ENCODE measurements at places on chromosomes 11 and 22.
A peak's percentile ranks its signal among the peaks of the same experiment; 100 is the strongest.

- no peak for DNase-seq
Observed at GRCh38 chr11:87440076-87440770, 402.5 kb downstream of the TMEM135 start.

GRCh38 chr11:6799402-6799801 lies at the start of gene OR6A2:
TSS of gene OR6A2 (minus strand) at chr11:6799689. CDS start at chr11:6795708, 3,981 bp downstream.
- no peak for DNase-seq

DNA sequence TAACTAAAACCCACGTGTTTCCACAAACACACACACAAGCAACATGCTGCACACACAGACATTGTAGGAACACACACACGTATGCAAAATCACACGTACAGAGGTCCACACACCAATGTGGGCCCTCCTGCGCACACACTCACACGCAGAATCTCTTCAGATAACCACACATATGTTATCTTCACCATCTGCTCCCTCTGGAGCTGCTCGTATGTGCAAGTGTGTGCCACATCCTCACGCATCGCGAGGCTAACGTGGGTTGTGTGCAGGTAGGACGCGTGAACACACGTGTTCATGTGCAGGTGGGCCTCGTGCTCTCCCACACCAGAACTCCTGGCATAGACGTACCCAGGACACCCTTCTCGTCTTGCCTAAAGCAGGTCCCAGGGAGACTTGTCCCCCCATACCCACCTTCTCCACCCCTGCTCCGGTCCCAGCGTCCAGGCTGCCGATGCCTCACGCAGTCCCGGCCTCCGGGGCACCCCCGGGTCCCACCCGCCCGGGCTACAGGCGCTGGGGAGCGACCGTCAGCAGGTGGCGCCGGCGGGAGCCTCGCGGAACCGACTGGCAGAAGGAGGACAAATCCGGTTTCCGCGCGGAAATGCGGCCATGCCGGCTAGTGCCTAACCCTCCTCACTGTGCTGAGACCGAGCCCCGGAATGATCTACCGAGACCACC lies 10.3 kb upstream of the IGSF9B start:
- DNase-seq = peak; percentile 63

DNA sequence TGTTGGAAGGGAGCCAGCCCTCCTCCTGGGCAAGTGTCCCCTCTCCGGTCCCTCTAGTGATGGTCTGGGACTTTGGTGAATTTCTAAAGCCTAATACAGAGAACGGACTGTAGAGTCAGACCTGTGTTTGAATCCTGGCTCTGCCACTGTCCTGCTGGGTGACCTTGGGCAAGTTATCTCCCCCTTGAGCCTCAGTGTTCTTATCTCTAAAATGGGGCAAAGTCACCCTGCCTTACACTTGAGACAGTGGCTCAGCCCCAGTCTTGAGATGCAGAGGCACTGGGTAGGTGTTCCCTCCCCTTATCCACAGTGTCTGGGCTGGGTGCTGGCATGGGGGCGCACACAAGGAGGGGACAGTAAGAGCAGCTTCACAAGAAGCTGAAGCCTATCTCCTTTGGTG lies 20.9 kb downstream of the DGAT2 start:
- DNase-seq = no peak

GRCh38 chr11:74147199-74147929 lies 23.4 kb downstream of the C2CD3 start:
- no peak for DNase-seq

DNA sequence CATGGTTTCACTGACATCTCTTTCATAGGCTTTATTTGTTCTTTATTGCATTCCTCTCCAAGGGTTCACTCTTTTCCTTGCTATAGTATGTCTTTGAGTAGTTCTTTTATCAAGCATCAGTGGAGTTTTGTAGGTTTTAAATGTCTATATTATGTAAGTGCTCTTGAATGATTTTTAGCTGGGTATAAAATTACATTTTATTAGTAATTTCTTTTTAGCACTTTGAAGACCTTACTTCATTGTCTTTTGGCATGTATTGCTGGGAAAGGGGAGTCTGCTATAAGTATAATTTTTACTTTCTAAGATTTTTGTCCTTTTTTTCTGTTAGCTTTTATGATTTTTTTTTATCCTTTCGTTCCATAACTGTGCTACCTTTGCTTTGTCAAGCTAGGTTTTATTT lies 25.5 kb upstream of the CAT start:
- DNase-seq = no peak

DNA sequence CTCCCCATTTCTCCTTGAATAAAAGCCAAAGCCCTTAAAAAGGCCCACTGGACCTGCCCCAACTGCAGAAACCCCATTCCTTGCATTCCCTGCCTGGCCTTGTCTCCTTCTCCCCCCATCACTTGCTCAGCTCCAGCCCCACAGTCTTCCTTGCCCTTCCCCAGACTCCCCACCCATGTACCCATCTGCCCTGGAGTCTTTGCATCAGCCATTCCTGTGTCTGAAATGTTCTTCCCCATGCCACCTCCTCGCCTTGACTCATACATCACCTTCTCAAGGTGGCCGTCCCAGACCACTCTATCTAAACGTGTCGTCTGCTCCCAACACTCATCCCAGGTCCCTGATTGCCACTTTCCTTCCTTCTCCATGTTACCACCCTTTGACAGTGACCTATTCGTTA lies 77.4 kb upstream of the SHANK2 start:
- no peak for DNase-seq

DNA sequence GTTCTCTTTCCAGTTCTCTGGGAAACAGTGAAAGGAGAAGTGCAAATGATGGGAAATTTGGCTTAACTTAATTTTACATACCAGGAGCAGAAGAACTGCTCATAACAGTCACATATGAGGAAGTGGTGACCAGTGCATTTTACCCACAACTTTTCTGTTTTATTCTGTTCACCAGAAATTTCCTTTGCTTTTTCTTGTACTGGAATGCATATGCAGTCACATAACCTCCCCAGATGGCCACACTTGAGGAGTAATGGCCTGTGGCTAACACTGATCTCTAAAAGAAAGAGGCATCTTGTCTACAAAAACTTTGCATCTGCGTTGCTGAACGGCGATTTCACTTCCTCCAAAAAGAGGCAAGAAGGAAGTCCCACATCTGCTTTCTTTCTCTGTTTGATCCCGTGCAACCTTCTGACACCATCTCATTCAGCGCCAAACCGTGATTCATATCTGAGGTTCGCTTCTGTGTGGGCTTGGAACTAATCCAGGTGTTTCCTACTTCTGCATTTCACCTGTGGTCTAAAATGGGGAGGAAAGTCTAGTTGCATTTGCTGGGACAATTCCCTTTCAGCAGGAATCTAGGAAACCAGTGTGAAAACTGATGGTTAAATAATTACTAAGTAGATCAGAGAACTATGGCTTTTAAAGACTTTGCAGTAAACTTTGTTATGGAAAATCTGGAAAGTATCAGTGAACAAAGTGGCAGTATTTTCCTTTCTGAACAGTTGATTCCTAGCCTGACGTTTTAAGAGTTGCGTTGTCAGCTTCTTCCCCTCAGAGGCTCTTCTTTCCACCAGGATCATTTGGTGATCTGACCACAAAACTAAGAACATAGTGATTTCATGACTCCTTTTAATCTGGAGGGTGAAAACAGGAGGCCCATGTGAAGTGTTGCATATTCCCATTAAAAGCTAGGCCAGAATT lies 4.2 kb upstream of the MPEG1 start:
- no peak for DNase-seq

GRCh38 chr11:4496557-4497248 lies 14.3 kb downstream of the OR52K1 start:
- no peak for DNase-seq

DNA sequence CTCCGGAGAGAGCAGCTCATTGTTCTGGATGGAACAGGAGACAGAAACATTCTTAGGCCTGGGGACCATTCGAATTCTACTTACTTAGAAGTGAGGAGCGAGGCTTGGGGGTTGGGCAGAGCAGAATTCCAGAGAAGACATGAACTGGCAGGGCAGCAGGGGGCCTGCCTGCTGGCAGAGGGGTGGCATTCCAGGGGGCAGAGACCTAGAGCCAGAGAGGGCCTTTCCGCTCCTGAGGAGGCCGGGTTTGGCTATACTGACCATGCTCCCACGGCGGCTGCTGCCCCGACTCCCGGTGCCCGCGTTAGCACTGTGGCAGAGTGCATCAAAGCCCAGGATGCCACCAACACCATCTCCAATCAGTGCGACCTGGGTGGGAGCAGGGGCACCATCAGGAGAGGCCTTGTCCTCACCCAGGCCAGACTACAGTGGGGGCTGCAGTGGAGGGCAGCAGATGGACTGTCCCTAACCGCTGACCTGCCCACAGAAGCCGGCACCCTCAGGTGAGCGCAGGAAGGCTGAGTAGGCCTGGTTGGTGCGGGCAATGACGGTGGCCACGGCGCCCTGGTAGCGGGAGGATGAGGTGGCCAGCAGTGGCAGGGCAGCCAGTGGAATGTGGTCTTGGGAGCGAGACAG lies 7.4 kb downstream of the PITPNM1 start:
- no peak for DNase-seq

DNA sequence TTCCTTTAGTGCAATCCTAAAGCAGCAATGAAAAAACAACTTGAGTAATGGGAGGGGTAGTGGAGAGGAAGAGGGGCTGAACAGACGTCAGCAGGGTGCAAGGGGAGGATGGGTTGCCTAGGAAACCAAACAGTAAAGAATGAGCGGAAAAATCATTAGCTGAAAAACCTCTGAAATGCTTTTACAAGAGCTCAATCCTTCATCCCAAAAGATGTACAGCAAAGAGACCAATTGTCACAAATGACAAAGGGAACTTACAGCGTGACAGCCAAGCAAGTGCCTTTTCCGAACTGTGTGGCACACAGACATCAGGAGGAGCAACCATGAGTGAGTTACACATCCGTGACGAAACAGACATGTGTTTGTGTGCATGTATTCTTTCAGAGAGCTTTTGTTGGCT lies 104.6 kb downstream of the SIK3 start:
- DNase-seq = no peak

DNA sequence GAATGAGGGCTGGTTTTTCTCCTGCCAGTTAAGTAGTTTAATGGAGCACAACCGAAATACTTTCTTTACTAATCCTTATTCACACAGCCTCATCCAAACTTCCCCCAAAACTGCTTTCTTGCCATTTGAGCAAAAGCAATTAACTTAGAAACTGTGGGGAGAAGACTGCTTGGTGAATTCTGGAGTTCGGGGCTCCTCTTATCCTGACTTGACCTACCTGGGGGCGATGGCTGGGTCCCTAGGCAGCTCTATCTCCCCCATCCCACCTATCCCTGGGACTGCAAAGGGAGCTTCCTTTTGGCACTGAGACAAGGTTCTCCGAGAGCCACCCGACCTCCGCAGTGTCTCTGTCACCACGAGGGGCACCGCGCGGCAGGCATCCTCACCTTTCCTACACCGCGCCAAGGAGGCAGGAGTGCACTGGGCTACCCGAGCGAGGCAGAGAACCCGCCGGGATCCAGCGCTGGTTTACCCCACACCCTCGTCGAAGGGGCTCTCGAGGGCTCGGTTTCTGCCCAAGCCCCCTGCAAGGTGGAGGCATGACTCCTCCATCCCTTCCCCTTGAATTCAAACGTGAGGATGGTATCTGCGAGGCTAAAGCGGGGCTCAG lies 759 bp downstream of the DESI1 start:
- peak; percentile 36 for DNase-seq

GRCh38 chr22:47209547-47210023 lies 447.1 kb downstream of the TBC1D22A start:
- DNase-seq = no peak

- no peak for DNase-seq
Observed at GRCh38 chr22:25747245-25747944, 5.4 kb downstream of the MYO18B start.

DNA sequence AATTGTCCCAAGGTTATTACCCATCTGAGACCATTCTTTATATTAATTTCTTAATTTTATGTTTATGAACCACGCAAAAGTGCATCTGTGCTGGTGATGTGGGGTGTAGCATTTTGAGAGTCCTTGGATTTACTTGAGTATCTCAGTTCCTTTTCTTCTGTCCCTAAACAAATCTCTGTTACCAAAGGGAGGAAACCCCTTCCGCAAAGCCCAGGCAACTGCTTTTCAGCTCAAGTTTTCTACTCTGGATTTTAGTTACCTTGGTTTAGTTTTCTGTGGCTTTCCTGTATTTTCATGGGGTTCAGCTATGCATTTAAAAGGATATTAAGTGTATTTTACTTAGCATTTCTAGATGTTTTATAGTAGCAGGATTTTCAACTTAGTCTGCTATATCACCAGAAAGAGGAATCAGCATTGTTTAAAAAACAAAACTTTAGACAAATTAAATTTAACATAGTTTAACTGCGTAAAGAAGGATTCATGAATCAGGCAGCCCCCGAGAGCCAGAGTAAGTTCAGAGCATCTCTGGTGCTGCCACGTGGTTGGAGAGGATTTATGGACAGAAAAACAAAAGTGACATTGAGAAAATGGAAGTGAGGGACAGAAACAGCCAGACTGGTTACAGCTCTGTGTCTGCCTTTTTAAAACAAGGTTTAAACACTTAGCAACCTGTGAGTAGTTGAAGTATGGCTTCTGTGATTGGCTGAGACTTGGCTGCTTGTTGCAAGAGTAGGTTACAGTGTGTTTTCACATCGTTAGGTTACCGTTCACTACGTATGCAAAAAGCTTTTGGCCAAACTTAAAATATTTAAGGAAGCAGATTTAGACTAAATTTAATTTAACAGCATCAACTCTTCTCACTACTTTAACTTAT lies 9.6 kb downstream of the ADM start:
- no peak for DNase-seq

DNA sequence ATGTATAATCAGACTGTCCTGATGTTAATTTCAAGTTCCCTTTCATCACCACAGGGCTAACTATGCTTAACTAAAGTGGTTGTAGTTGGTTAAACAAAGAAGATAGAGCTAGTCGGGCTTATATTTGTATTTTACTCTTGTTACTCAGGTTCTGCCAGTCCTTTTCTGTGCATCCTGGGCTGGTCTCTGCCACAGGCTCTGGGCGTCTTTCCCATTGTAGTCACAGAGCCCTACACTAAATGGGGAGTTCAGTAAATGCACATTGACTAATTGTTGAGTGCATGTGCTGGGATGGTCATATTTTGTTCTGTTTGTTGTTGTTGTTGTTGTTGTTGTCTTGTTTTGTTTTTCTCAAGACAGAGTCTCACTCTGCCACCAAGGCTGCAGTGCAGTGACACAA lies 125.4 kb upstream of the PGR start:
- no peak for DNase-seq

DNA sequence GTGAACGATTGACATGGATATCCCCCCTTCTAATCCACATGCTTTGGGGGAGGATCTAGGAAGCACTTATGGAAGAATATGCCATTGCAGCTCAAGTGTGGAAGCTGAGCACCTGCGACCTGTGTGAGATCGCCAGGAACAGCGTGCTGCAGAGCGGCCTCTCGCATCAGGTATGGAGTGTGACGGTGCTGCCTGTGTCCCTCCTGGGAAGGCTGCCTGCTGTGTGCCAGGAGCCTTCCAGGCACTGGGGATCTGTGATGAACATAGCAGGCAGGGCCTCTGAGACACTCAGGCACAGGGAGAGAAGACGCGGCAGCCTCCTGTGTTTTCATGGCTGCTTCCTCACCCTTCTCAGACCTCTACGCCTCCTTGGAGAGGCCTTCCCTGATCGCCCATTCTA lies 36.5 kb downstream of the RNF141 start:
- DNase-seq = no peak

DNA sequence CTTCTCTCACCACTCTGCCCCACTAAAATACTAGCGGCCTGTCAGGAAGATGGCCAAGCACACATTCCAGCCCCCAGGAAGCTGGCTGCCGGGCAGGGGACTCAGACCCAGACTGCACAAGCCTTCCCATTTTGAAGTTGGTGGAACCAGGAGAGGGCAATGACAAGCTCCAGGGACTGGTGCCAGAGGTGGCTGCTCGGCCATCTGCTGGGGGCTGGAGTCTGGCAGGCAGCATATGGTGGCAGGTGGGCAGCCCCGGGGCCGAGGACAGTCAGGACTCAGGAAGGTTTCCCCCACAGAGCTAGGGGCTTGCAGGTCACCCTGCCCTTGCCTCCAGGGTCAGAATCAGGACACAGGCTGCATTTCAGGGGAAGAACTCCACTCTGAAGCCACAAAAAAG lies 22.6 kb downstream of the KCNJ5 start:
- DNase-seq = no peak

All from stimulated activated CD8-positive, alpha-beta memory T cell treated with anti-CD3 and anti-CD28 coated beads, Interleukin-15, amount 100 ng/mL, for 48 hours (primary cell).